ENCODE measurements at places on chromosomes 2 and 18.
A peak's percentile ranks its signal among the peaks of the same experiment; 100 is the strongest.

- DNase-seq = peak; percentile 13
These were observed 14.1 kb upstream of the CHRNA1 start for GRCh38 chr2:174778085-174778981.

DNA sequence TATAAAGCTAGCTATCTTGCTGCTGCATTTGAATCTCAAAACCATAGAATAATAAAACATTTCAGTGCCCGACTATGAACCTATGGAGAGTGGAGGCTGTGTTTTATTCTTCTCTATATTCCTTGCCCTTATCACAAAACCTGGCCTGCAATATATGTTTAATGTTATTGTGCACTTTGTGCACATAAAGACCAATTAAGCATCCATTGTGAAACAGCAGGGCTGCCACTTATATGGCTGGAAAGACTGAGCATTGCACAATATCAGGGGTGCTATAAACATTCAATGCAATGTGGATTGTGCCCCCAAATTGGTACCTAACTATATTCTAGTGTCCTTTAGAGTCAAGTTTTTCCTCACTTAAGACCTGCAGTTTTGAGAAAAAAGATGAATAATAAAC, 83.2 kb downstream of the RDH14 start:
- no peak for DNase-seq

GRCh38 chr18:39627936-39628335, 2062.3 kb upstream of the CELF4 start:
- no peak for DNase-seq

- DNase-seq = no peak
These were observed 96.1 kb downstream of the LTBP1 start for GRCh38 chr2:33042819-33043218.

- DNase-seq = no peak
These were observed 28.8 kb downstream of the ADAM23 start for GRCh38 chr2:206472094-206472493.

- no peak for DNase-seq
These were observed 484.3 kb upstream of the LRATD1 start for GRCh38 chr2:14148216-14148615.

DNA sequence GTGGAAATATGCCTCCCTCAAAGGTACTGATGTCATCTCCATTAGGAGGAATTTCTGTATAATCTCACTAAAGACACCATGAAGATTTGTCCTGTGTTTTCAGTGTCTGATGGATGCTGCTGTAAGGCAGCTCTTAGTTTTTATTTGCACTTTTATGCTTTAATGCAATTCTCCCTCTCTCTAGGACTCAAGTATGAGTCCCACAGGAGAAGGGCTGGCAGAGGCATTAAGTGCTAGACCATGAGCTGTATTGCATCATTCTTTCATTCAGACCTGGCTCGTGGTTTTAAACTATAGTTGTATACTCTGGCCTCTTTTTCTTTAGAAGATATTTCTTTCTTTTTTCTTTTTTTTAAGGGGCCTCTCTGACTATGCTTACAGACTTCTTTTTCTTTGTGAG, 805.6 kb downstream of the DPP10 start:
- no peak for DNase-seq

DNA sequence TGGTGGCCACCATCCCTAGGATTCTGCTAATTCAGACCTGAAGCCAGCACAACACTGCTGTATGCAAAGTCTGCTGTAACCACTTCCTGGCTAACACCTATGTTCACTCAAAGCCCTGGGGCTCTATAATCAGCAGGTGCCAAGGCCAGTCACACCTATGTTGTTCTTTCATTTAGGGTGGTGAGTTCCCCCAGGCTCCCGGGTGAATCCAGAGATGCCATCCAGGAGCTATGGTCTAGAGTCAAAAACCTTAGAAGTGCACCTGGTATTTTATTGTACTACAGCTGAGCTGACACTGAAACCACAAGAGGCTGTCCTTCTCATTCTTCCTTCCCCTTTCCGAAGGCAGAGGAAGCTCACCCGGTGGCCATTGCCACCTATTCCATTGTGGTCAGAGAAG, 46.2 kb upstream of the CCDC141 start:
- no peak for DNase-seq

DNA sequence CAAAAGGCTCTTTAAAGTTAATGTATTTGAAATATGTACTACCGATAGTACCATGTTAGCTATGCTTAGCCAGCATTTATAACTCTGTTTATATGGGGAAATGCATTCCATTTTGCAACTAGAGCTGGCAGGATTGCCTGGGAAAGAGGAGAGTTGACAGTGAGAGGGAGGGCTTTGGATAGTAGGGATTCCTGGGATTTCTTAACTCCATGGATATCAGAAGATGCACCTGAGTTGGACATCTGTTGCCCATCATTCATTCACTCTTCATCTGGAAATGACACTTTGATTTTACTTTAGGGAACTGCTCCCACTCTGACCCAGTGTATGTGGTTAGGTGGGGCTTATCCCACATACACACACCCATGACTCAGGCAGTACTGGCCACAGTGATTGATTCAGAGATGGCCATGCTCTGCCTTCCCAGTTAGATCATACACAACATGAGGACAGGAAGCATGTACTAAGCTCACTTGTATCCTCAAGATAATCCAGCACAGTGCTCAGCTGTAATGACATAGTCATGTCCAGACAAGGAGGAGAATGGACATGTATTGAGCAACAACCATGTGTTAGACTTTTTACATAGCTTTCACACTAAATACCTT, 248.8 kb downstream of the MREG start:
- DNase-seq = no peak

DNA sequence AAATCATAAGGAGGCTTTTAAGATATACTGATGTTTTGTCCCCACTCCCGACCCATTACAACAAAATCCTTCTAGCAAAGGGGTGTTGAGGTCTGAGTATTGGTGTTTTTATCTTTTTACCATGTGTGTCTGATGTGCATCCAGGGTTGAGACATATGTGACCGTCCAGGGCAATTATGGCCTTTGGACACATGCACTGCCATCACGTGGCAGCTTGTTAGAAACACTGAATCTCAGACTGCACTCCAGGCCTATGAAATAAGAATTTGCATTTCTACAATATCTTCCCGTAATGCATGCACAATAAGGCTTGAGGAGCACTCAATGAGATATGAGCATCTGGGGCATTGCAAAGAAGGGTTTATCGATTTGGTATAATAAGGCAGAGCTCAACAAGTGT, 235.1 kb upstream of the ZNF804A start:
- no peak for DNase-seq

GRCh38 chr18:1050012-1050657, 145.5 kb downstream of the ADCYAP1 start:
- no peak for DNase-seq

DNA sequence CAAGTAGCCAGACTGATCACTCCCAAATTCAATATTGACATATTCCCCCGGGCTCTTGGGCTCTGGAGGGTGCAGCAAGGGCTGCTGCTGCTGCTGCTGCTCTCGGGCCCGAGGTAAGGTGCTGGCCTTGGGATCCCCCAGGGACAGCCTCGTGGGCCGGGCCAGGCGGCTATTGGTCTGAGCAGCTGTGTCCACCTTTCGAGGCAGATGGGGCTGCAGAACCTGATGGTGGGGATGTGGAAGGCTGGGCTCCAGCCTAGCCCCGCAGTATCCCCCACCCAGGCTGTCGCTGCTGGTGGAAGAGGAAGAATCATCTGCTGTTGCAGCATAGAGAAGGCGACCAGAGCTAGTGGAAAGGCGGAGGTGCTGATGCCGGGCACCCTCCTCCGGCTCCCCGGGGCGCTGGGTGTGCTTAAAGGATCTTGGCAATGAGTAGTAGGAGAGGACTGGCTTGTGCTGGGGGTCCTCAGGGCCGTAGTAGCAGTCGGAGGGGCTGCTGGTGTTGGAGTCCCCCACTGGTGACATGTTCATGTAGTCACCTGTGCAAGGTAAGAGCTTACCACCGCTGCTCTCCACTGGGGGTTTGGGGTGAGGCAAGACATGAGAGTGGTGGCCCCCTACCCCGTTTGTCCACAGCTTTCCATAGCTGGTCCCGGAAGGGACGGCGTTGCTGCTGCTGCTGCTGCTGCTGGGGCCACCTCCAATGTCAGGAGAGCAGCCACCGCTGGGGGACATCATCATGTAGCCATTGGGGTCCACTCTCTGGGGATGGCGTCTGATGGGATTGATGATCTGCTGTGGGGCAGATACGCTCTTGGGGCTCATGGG, 3.4 kb downstream of the IRS1 start:
- no peak for DNase-seq

DNA sequence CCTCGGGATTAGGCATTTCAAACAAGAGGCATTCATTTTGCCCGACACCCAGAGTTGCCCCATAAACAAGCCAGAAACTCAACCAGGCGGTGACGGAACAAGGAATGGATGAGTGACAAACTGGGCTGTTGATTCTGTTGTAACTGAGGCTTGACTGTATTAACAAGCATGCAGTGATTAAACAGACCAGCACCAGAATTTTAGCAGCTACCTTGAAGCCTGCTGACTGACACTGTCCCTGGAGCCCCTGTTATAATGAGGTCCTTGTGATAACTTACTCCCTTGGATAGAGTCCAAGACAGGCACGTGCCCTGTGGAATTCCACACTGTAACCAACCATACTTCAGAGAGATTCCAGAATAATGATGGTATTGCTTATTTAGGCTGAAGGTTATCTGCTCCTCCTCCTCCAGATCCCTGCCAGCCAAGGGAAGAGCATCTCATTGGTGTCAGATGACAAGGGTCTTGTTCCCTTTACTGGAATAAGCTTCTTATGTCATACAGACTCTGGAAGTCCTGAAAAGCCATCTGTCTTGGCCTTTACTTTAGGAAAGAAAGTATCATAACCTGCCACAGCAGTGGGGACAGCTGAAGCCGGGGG, 97.1 kb upstream of the RMDN2 start:
- DNase-seq = no peak

DNA sequence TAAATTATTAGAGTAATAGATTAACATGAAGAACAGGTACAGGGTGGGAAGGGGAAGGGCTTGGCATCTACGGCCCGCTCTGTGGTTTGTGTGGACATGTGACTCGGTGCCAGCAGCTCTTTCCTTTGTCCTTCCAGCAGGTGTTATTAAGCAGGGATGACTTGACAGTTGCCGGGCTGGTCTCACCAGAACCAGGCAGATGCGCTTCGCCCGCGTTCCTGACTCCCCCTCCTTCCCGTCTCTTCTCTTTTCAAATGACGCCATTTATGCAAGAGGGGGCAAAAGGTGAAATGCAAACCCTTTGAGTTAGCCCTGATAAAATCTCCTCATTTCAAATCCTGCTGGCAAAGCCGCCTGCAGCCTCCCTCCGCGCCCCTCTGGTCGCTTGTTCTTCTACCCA, 38.9 kb upstream of the MGAT4A start:
- no peak for DNase-seq

DNA sequence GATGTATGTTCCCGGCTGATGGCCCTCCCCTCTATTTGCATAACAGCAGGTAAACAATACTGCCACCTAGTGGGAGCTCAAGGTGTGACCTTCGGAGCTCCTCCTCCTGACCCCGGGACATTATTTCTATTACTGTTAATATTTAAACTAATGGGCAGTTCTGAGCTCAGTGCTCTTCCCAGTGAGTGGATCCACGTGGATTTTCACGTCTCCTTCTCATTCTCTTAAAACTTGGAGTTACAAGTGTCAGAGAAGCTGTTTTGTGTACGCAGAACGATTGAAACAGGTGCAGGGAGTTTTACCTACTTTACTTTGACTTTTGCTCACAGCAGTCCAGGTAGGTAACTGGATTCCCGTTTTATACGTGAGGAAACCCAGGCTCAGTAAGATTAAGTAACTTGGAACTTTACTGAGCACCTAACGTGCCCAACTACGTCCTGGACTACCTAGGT, 127.3 kb downstream of the PRKCE start:
- DNase-seq = peak; percentile 50

DNA sequence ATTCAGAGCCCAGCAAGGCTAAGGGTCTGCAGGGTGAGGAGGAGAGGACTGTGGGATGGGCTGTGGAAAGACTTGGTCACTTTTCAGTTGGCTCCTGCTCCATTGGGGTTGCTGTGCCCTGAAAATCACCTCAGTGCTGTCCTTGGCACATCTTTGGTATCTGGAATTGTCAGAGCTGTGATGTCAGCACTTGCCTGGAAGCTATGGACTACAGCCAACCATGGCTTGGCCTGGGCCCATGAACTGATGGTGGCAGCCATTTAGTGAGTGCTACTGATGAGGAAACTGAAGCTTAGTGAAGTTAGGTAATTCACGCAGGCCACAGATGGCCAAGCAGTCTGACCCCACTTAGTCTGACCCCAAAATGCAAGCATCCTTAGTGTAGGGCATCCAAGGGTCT, 121.8 kb upstream of the SERPINE2 start:
- no peak for DNase-seq

- DNase-seq = no peak
These were observed 423.3 kb downstream of the LPIN1 start for GRCh38 chr2:12169721-12170120.
